Kidney epithelial cell (primary cell): ENCODE measurements at places on chromosomes 7 and 10. TPM values are rescaled to one million over a fixed set of nuclear protein-coding genes. Genes with fewer than 3 reads are reported as not detected.

Gene RASA4
- total RNA-seq, result 11.2 and 14.2 TPM in 2 replicates

Gene AKR1E2
- 1.9 and 5.6 TPM in 2 replicates for total RNA-seq

Gene GPC2
- 13.6 and 14.7 TPM in 2 replicates for total RNA-seq

Gene NPC1L1
- 0.96 and 1.5 TPM in 2 replicates for total RNA-seq

Gene AASS
- 8.5 and 10.9 TPM in 2 replicates for total RNA-seq

Gene ACSL5
- total RNA-seq, result 0.55 and 1.5 TPM in 2 replicates

Gene TAF3
- 4.8 and 5.1 TPM in 2 replicates for total RNA-seq

Gene DOCK4
- 16.8 and 24.0 TPM in 2 replicates for total RNA-seq

Gene ASAH2
- total RNA-seq, result 0.29 and 6.5 TPM in 2 replicates

Gene WEE2
- not detected in 2 replicates for total RNA-seq

Gene CNPY1
- total RNA-seq, result not detected in 2 replicates
